ENCODE measurements at places on chromosomes 1 and 21.

DNA sequence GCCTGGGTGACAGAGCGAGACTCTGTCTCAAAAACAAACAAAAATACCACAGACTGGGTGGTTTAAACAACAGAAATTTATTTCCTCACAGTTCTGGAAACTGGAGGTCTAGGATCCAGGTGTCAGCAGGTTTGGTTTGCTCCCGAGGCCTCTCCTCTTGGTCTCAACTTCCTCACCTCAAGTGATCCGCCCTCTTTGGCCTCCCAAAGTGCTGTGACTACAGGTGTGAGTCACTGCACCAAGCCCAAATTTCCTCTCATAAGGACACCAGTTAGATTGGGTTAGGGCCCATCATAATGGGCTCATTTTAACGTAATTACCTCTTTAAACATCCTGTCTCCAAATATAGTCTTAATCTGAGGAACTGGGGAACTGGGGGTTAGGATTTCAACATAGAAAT, 35.5 kb downstream of the MFSD2A start:
- no peak for DNase-seq

GRCh38 chr1:237774246-237774645, 116.5 kb downstream of the ZP4 start:
- no peak for DNase-seq

DNA sequence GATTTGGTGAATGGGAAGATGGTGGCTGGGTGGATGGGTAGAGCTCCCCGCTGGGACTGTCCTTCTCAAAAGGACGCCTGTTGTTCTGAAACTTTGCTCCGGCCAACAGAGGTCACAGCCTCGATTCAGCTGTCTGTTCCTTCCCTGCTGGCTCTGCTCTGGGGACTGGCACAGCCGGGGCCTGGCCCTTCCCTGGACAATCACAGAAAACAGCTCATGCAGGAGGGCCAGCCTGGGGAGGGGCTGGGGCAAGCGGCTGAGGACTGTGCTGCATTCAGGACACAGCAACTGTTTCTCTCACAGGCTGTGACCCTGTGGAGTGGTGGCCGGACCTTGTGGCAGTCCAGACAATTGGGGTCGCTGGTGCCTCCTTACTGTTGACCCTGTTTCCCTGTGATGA, 110.7 kb upstream of the TMEM51 start:
- DNase-seq = peak; percentile 49

- DNase-seq = no peak
Observed at GRCh38 chr1:200837931-200838571, 34.7 kb upstream of the GPR25 start.

DNA sequence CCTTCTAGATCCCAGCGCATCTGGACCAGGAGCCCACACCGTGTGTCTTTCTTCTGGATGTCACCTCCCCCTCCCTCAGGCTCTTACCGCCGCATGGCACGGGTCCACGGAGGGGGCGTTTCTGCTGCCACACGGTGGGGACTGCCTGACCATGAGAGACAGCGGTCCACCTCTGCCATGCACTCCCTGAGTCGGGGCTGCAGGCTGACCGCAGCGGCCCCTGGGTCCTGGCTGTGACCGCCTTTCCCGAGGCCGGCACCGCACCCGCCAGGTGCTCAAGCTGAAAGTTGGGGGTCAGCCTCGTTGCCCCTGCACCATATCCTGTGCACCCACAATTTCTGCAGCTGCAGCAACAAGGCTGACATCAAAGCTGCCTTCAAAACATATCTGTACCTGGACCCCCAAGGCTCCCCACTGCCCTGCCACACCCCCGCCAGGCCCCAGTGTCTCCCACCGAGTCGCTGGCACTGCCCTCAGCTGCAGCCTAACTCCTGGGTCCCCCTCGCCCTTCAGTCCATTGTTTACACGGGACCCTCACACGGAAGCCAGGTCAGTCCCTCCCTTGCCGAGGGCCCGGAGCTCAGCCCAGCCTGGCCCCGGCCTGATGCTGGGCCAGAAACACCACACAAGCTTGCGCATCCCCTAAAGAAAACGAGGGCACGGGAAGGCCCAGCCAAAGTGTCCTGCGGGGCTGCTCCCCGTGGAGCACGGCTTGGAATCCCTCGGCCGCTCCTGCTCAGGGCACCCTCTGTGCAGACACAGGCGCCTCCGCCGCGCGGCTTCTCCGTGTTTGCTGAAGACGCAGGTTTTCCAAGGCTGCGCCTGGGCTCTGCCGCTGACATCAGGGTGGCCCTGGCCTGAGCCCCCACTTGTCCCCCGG, 51.9 kb downstream of the MORN1 start:
- no peak for DNase-seq

DNA sequence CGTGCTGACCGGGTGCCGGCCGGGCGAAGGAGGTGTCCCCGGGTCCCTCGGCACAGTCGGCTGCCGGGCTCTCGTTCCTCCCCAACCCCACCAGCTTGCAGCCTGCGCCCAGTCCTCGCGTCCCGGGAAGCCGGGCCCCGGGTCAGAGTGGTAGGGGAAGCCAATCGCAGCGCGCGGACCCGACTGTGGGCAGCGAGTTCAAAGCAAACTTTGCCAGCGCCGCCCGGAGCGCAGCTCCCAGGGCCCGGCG, 328 bp downstream of the MYCL start:
- DNase-seq = no peak

GRCh38 chr1:203059485-203059884, 26.3 kb downstream of the MYOG start:
- DNase-seq = no peak

DNA sequence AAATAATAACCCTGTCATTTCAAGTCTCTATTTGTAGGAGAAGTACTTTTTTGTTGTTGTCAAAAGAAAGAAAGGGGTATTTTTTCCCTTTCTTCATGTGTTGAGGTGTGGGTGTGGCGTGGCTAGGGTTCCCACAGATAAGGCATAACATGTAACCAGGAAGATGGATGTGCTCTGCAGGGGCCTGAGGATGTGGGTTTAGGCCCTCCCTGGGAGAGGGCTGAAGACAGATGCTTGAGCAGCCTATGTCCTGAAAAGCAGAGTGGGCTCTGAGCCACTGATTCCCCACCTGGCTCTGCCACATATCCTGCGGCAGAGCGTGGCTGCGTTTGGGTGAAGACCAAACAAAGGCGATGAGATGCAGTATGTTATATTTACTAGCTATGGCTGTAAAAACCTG, 13.9 kb upstream of the ADAR start:
- no peak for DNase-seq

DNA sequence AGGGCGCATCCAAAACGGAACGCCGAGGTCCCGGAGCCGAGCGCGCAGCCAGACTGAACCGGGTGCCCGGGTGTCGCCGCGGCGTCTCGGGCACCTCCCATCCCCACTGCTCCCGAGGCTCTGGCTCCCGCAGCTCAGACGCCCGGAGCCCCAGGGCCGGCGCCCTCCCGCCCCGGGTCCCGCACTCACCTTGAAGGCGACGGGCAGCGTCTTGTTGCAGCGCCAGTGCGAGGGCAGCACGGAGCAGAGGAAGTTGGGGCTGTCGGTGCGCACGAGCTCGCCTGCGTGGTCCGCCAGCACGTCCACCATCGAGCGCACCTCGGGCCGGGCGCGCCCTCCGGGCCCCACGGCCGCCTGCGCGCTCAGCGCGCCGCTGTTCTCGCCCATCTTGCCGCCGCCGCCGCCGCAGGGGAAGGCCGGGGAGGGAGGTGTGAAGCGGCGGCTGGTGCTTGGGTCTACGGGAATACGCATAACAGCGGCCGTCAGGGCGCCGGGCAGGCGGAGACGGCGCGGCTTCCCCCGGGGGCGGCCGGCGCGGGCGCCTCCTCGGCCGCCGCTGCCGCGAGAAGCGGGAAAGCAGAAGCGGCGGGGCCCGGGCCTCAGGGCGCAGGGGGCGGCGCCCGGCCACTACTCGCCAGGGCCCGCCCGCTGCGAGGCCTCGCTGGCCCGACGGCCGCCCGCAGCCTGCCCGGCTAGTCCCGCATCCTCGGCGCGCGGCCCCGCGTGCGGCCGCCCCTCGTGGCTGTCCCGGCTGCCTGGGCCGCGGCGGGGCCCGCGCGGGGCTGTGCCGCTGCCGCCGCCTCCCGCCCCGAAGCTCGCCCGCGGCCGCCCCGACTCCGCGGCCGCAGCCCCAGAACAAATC, 447 bp downstream of the RUNX3 start:
- DNase-seq = no peak

DNA sequence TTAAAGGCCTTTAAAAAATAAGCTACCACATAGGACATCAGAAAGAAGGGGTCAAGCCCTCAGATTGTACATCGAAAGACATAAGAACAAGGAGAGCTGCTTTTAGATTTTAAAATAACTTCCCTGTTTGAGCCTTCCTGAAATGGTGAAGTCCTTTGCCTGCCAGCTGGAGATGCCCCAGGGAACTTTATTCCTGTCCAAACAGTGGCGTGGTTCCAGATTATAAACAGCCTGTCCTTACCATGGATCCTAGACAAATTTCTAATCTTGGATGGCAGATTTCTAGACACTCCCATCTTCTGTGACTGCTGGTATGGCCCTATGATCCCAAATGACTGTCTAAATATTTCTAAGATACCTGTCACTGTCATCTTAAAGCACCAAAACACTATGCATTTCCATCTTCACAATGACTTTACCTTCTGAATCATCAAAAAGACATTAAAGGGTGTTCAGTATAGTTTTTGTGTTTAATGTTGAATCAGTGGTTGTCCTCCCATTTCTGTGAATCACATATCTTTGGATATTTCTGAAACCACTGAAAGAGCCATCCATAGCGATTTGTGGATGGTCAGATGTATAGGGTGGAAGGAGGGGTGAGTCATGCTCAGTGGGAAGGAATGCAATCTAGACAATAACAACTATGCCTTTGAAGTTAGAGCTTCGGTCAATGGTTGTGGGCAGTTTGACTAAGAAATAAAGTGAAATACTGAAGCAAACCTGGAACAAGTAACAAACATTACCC, 23.2 kb downstream of the ILDR2 start:
- DNase-seq = no peak

GRCh38 chr1:17365293-17365692, 6.7 kb upstream of the PADI6 start:
- no peak for DNase-seq

DNA sequence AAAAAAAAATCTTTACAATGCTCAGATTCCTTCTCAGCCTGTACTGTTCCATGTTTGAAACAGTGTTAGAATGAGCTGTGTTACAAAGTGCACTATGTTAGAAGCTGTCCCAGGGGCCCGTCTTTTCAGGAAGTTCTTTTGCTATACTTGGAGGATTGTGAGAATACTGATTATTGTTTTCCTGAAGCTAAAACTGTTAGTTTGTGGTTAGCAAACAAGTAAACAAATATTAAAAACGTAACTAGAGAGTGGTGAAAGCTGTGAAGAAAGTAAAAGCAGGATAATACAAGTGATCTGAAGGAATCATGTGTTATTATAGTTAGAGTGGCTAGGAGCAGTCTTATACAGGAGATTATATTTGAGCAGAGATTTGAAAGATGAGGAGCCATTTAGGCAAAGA, 35.6 kb downstream of the CAMSAP2 start:
- DNase-seq = no peak

DNA sequence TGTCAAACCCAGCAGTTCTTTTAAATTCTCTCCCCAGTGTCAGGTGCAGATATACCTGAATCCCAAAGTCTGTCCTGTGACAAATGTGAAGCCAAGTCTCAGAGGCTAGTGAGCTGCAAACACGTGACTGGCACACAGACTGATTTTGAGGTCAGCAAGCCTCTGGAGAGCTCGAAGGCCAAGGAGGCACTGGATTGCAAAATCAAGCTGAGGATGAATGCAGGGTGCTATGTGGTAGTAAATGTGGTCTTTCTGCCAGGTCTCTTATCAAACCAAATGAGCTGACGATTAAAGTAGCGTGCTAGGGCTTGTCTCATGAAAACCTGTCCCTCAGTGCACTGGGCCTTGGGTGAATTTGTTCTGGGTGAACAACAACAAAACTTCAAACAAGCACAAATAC, 20.6 kb downstream of the GPR3 start:
- DNase-seq = no peak

- DNase-seq = no peak
Observed at GRCh38 chr1:62283986-62284385, 35.2 kb downstream of the KANK4 start.

DNA sequence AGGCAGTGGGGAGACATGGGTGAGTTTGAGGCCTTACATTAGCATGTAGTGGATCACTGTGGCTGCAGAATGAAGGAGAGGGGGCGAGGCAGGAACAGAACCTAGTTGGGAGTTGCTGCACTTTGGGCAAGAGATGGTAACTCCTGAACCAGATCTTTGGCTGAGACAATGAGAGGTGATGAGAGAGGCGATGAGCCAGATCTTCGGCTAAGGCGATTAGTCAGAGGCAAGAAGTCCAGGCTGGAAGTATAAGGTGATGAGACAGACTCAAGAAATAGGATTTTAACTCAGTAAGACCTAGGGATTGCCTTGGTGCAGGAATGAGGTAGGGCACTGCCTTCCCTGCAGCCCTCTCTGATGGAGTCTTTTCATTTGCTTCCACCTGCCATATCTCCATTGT, 9.1 kb upstream of the ARTN start:
- DNase-seq = no peak

DNA sequence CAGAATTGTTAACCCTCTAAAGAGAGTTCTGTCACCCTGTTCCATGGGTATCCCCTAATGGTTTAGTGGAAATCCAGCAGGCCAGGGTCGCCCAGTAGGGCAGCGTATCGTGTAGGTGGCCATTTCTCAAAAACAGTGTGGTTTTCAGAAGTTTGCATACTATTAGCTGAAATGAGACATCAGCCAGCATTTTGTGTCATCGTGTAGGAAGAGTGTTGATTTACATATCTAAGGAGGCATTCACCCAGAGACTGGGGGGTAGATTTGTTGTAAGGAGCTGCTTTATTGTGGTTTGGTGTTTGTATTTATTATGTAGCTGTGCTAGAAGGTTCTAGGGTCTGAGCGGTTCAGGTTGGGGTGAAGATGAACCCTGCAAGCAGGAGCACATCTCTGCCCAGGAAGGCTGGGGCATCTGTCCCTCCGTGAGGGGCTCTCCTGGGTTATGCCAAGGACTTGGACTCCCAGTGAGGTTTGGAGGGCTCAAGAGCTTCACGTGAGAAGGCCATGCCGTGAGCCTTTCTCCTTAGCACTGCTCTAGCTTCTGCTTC, 174.4 kb downstream of the PGBD5 start:
- no peak for DNase-seq

- peak; percentile 82 for DNase-seq
Observed at GRCh38 chr1:171742577-171742922, 685 bp upstream of the VAMP4 start.

- DNase-seq = no peak
Observed at GRCh38 chr1:245834002-245834401, 673.1 kb downstream of the SMYD3 start.

GRCh38 chr1:22572818-22573217, 9.5 kb downstream of the EPHA8 start:
- no peak for DNase-seq

GRCh38 chr21:42208801-42209490, 10.0 kb upstream of the ABCG1 start:
- no peak for DNase-seq

- no peak for DNase-seq
Observed at GRCh38 chr1:25204797-25205480, 27.4 kb downstream of the SYF2 start.

- no peak for DNase-seq
Observed at GRCh38 chr1:157181790-157182189, 43.6 kb upstream of the ETV3 start.

- no peak for DNase-seq
Observed at GRCh38 chr1:14822493-14822892, 224.0 kb downstream of the KAZN start.
